A172 (cell line): ENCODE measurements at places on chromosomes 7 and 10.

DNA sequence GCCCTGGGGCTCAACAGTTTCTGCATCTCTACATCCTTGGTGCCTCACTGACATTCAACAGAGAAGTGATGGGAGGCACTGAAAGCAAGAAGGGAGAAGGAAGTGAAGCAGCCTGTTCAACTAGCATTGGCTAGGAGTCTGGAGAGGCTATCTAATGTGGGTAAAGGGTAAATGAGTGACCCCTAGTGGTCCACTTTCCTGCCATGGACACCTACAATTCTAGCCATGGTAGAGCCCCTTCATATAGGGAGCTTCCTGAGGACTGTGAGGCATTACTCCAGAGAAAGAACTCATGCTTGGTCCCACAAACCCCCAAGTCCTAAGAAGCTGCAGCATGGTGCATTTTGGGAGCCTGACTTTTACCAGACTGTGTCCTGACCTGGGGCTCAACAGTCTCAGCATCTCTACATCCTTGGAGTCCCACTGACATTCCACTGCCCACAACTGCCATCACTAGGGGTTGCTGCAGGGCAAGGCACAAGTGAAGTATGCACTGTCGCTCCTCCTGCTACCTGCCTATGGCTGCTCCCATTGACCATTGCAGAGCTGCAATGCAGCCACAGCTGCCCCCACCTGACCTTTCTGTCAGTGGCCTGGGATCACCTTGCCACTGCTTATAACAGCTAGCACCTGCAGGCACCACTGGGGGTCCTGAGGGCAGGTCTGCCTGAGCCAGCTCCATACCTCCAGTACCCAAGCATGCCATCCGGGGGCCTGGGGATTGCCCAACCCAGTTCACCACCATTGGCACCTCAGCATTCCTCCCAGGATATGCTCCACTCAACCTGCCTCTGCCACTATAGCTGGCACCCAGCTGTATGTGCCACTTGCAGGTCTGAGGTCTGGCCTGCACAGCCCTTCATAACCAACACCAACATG is 44.1 kb upstream of the CDK6 start:
- peak; percentile 20 for DNase-seq

- DNase-seq: no peak
Observed at GRCh38 chr7:12320241-12320986, 83.3 kb downstream of the VWDE start.

- peak; percentile 90 for DNase-seq
Observed at GRCh38 chr10:5589661-5590511, 65.1 kb downstream of the CALML3 start.

- DNase-seq: no peak
Observed at GRCh38 chr7:1586827-1587705, 17.2 kb upstream of the PSMG3 start.

DNA sequence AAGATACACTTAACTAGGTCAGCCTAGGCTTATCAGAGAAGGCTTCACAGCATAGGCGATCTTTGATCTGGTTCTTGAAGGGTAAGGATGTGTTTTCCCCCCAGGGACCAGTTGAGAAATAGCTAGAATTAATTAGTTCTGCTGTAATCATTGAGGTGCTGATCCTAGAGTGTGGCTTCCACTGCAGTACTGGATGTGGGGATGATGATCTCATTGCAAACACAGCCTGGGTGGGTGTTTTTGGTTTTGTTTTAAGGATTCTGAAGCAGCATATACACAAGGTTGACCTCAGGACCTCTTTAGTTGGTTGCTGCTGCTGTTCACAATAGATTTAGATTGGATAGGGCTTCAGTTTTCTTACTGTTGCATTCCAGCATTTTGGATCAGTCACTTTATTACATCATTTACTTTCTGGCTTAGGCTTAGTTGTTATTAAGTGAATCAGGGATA is 159.7 kb downstream of the AUTS2 start:
- no peak for DNase-seq

DNA sequence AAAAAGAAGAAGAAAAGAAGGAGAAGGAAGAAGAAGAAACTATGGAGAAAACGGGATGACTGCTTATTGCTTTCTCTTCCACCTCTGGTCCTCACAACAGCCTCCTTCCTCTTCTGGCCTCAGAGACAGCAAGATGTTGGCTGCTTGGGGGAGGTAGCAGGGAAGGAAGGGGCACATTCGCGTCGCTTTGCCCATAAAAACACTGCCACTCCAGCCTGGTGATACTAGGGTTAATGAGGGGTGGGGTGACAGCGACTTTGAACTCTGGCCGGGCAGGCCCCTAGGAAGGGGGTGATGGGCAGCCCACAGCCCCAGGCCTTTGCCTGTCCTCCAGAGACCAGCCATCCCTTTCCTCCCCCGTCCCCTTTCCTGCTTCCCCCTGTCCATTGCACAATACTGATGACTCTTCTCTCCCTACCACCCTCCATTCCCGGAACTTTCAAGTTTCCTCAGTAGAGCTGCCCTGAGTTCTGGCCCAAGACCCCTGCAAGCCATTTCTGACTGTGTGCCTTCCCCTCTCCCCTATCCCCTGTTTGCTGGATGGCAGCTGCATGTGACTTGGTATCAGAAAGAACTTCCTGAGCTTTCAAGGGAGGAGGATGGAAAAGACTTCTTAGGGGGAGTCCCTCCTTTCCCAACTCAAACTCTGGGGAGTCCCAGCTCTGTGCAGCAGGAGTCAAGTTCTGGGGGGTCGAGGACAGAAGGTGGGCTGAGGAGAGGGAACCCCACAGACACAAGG is 2.2 kb upstream of the CUEDC2 start:
- DNase-seq: no peak

DNA sequence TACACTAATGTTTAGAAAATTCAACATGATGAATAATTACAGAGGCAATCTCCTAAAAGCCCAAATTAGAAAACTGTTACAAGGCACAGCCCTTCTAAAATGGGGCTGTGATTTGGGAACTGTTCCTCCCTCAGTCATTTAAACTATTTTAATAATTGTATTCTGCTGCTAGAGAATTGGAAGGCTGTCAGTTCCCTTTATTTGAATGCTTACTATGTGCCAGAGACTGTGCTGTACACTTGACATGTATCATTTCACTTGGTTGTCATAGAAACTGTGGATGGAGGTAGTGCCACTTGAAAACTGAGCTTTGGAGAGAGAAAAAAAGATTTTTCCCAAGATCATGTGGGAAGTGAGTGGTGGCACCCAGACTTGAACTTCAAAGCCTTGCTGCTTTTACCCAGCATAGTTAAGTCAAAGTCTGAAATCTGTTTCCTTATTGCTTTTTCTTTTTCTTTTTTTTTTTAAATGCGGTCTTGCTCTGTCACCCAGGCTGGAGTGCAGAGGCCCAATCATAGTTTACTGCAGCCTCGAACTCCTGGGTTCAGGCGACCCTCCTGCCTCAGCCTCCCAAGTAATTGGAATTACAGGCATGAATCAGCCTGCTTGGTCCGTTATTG is 23.6 kb downstream of the UBE2D1 start:
- no peak for DNase-seq

DNA sequence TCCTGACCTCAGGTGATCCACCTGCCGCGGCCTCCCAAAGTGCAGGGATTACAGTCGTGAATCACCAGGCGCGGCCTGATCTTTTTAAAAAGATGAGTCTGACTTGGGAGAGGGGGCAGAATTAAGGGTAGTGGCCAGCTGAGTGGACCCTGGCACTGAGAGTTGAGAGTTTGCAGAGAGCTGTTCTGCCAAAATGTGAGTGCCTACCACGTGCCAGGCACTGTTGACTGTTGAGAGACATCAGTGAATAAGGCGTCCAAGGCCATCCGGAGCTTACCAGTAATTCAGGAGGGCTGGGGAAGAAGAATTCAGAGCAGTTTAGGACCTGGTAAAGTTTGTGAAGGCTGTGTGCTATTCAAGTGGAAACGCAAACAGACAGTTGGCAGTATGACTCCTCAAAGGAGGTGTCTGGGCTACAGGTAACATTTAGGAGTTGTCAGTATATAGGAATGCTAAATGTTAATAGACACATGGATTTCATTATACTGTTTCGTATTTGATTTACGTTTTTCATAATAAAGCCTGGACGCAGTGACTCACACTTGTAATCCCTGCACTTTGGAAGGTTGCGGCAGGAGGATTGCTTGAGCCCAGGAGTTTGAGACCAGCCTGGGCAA is 1.5 kb downstream of the NIPSNAP2 start:
- no peak for DNase-seq

DNA sequence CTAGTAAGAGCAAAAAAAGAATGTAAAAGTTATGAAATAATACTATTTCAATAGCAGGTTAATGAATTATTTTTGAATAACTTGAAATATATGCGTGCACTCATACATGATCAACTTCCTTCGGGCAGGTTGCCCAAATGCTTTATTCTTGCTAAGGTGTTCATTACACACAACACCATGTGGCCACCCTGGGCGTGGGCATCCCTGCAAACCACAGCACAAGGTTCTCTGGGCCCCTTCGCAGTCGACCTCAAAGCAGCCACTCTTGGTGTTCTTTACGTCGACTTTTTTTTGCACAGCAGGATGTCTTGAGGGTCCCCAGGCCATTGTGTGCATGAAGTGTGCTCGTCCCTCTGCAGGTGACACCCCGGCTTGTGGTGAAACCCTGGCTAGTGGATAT is 300.7 kb upstream of the PITRM1 start:
- no peak for DNase-seq

- peak; percentile 94 for DNase-seq
Observed at GRCh38 chr10:62250594-62251198, 17.9 kb downstream of the RTKN2 start.
